NCI-H460 (cell line): ENCODE measurements at places on chromosomes 13 and 19.

GRCh38 chr13:99033814-99034213 lies 56.0 kb upstream of the DOCK9 start:
- DNase-seq: peak; percentile 7

GRCh38 chr13:76027131-76027530 lies 391.0 kb downstream of the LMO7 start:
- DNase-seq: no peak

- no peak for DNase-seq
Measured at GRCh38 chr13:21461131-21461530, 2.0 kb upstream of the ZDHHC20 start.

- no peak for DNase-seq
Measured at GRCh38 chr13:25660996-25661395, 289.2 kb downstream of the ATP8A2 start.

- DNase-seq: no peak
Measured at GRCh38 chr19:30423481-30423880, 51.3 kb downstream of the ZNF536 start.

DNA sequence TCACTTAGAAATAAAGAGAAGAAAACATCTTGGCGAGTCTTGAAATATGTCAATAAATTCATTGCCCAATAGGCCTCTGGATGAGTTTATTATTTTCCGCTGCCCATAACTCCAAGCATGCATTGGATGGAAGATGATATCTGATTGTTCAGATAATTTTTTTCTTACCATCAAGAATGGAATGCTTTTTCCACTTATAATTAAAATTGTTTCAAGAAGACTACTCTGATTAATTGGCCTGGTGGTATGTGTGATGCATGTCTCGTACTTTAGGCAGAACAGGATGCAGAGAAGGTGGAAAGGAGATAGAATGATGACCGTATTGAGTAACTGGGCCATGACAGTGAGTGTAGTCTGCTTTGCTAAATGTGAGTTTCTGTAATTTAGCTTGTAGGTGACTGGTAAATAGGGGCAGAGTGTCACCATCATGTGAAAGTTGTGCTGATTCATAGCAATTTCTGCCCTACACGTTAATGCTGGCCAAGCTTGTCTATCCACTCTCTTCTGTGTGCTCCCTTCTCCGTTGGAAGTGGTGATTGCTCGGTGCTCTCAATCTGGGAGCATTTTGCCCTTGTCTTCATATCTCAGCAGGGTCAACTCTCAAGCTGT lies 13.5 kb upstream of the SPATA13 start:
- DNase-seq: peak; percentile 30

- DNase-seq: no peak
Measured at GRCh38 chr13:79847882-79848592, 367.1 kb downstream of the NDFIP2 start.

- DNase-seq: no peak
Measured at GRCh38 chr13:34862311-34862710, 79.8 kb upstream of the NBEA start.

- no peak for DNase-seq
Measured at GRCh38 chr13:36717966-36718545, 44.2 kb downstream of the SERTM1 start.

DNA sequence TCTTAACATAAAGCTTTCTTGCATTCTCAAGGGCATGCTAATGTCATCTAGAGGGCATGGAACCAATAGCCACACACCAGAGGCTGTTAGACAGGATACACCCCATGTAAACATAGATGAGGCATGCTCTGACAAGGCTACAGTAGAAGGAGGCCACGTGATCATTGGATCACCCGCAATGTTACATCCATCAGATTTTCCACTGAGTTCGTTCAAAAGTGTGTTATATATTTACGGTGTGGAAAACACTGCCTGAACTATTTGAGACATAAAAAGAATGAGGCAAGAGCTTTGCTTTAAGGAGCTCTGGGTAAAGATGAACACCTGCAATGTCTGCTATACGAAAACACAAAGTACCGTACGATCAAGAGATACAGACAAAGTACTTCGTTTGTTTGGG lies 817.5 kb upstream of the SLC10A2 start:
- DNase-seq: no peak

- no peak for DNase-seq
Measured at GRCh38 chr19:474126-475078, 13.6 kb upstream of the SHC2 start.
